ENCODE measurements at places on chromosomes 1 and 21. TPM values are rescaled to one million over a fixed set of nuclear protein-coding genes. Genes with fewer than 3 reads are reported as not detected.

DNA sequence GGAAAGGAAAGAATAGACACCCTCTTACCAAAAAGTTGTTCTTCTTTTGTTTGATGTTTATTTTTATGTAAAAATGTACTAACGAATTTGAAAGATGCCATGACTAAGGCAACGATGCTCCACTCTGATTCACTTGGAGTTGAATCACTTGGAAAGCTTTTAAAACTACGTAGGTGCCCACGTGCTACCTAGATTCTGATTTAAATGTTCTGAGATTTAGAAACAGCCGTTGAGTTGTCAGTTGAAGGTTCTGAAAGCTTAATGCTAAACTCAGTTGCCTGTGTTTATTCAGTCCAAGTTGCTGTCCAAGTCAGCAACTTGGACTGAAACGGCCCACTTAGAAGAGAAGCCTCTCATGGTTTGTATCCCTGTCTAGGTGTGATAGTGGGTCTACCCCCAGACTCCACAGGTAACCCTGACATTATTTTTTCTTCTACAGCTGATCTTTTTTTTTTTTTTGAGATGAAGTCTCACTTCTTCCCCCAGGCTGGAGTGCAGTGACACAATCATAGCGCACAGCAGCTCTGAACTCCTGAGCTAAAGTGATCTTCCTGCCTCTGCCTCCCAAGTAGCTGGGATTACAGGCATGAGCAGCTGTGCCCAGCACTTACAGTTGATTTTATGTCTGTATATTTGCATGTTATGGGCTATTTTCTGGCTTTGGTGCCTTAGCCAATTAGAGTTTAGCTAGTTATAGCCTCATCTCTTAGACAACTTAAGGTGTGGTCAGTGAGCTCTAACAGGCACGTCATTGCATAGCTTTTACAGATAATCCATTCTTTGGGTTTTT lies 1.4 kb upstream of the VAMP4 start:
- no peak for DNase-seq

GRCh38 chr1:3013371-3014049 lies 7.8 kb upstream of the ACTRT2 start:
- peak; percentile 46 for DNase-seq

Gene CATSPERE
- total RNA-seq: 0.30 TPM

DNA sequence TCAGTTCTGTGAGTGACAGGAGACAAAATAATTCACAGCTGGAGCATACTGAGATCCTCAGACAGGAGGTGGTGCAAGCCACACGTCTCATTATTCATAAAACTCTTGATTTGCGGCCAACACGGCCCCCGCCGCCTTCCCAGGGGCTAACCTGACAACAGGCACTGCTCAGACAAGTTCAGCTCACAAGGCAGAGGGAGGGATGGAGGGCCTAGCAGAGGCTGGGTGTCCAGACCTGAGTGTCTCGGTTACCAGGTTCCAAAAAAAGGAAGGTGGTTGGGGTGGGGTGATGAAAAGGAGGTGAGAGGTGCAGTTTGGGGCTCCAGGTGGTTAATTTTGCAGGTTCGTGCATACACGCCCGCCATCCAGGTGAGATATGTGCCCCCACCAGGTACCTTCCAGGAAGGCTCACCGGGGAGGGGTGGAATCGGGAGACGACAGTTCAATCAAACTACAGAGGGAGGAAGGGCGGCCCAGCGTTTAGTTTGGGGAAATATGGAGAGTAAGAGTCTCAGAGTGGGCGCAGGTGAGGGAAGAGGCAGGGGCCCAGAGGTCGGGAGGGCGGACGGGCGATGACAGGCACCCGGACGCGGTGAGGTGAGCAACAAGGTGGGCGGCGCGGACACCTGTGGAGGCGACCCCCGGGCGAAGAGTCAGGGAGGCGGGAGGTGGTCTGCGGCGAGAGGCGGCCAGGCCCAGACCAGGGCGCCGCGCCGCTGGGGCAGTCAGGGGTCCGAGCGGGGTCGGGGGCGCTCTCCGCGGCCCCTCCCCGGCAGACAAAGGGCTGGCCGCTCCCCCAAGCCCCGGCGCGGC lies 629 bp downstream of the CTNNBIP1 start:
- DNase-seq: no peak

DNA sequence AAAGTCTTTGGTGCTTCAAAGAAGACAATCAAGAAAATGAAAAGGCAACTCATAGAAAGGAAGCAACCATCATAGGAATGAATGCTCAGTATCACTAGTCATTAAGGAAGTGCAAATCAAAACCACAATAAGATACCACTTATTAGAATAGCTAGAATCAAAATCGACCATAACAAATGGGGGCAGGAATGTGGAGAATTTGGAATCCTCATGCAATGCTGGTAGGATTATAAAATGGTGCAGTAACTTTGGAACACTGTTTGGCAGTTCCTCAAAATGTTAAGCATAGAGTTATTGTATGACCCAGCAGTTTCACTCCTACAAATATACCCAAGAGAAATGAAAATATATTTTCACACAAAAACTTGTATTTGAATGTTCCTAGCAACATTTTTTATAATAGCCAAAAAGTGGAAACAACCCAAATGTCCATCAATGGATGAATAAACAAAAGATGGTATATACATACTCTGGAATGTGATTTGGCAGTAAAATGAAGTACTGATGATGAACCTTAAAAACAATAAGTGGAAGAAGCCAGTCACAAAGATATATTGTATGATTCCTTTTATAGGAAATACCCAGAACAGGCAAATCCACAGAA lies 105.6 kb downstream of the MIS18A start:
- no peak for DNase-seq

GRCh38 chr1:107326824-107327445 lies 186.1 kb downstream of the NTNG1 start:
- DNase-seq: no peak
